ENCODE measurements at places on chromosomes 11 and 22. TPM values are rescaled to one million over a fixed set of nuclear protein-coding genes. Genes with fewer than 3 reads are reported as not detected.

BAIAP2L2 gene
- polyA plus RNA-seq: not detected

POTEH gene
- polyA plus RNA-seq: not detected

APOL5 gene
- polyA plus RNA-seq: not detected

MICAL3 gene
- 1.1 TPM for polyA plus RNA-seq

ZNF215 gene
- polyA plus RNA-seq: not detected

TYR gene
- polyA plus RNA-seq: not detected

ASPHD2 gene
- polyA plus RNA-seq: 4.9 TPM

SMTNL1 gene
- not detected for polyA plus RNA-seq

MYO18B gene
- not detected for polyA plus RNA-seq

OR4C12 gene
- polyA plus RNA-seq: not detected

GRCh38 chr11:12264361-12264760 is 113.0 kb upstream of the PARVA start:
- no peak for DNase-seq

- no peak for DNase-seq
Observed at GRCh38 chr22:22487869-22488597, 20.5 kb downstream of the ZNF280B start.

- DNase-seq: peak; percentile 77
Observed at GRCh38 chr11:118295815-118296454, 8.6 kb upstream of the CD3E start.

GRCh38 chr22:36505998-36506635 is 723 bp downstream of the FOXRED2 start:
- DNase-seq: no peak

- DNase-seq: no peak
Observed at GRCh38 chr11:132977746-132978145, 554.6 kb downstream of the OPCML start.

GRCh38 chr11:124877910-124878758 is 12.9 kb downstream of the ROBO3 start:
- DNase-seq: no peak

GRCh38 chr11:15228331-15228849 is 113.7 kb downstream of the INSC start:
- no peak for DNase-seq

DNA sequence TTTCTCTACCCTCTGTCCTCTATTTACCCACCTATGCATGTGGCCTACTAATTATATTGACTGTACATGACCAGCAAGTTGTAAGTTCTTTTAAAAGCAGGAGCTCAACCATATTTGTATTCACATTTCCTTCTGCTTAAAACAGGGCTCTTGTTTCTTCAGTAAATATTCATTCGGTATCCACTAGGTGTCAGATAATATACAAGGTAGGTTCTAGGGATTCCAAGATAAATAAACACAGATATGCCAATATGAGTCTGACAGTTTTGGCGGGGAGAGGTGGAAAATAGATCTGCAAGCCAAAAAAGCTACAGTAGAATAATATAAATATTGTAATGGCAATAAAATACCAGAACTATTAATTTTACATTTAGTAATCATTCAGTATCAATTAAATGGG is 15.3 kb upstream of the RAB30 start:
- no peak for DNase-seq

GRCh38 chr11:118532091-118532490 is 1.1 kb downstream of the TMEM25 start:
- DNase-seq: no peak

DNA sequence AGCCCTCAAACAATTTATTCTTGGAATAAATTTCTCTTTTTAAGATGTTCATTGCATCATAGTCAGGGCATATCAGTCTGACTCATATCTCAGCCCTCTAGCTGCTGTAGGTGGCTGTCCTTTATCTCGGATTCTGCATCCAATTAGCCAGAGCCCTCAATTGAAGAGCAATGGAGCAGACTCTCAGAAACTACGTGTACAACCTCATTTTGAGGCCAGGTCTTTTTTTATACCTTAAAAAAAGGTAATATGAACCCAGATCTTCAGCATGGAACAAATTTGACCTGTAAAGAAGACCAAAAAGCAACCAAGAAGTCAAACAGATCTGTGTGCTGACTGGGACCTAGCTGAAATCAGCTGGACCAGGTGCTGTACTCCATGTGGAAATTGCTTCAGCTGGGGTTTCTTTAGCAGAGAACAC is 8.7 kb downstream of the OR52A5 start:
- no peak for DNase-seq

- DNase-seq: no peak
Observed at GRCh38 chr11:11122749-11123148, 230.3 kb downstream of the CSNK2A3 start.

GRCh38 chr11:43925932-43926505 is 16.4 kb upstream of the C11orf96 start:
- DNase-seq: no peak

- DNase-seq: no peak
Observed at GRCh38 chr22:26648528-26649388, 8.6 kb upstream of the MIAT start.

GRCh38 chr11:70924108-70924507 is 328.3 kb downstream of the SHANK2 start:
- DNase-seq: no peak

DNA sequence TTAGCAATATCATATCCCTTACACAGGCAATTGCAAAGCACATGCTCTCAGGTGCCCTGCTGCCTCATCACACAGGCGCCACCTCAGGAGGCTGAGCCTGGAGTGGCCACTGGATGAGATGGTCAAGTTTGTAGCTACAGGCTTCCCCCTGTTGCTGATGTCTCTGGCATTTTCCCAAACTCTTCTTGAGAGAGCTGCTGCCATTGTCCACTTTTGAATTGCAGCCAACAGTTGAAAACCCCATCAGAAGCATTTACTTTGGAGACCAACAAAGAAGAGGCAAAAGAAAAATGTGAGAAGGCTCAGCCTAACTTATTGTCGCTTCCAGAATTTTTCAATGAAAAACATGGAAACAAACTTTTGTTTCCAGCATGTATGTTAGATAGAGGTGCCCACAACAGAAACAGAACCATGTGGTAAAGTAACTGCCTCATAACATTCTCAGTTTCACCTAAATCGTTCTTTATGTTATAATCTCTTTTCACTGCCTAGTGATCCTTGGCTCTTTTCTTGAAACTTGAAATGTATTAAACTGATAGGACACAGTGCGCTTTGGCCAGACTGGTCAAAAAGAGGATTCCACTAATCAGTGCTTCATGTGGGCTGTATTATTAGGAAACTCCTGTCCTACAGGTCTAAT is 47.6 kb upstream of the OR8B8 start:
- no peak for DNase-seq

DNA sequence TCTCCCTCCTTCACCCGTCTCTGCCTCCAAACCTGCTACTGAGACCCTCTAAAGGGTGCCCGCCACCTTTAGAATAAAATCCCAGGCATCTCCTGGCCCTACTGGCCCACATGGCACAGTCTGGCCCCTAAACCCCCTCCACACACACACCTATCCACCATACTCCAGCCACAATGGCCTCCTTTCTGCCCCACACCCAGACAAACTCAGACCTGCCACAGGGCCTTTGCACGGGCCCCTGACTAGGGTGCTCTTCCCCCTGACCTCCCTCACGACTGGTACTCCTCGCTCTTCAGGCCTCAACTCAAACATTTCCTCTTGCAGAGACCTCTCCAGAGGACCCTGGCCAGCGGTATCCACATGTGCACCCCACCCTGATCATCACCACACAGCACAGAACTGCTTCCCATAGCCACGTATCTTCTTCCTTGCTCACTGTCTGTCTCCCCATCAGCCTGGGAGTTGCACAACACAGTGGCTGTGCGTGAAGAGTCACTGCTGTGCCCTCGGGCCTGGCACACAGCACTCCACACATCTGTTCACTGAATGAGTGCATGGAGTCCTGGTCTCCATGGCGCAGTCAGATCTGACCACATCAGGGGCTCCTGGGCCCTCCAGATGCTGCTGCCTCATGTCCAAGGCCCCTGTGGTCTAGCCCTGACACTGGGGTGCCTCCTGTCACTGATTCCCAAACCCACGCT is 66.2 kb upstream of the TCF20 start:
- DNase-seq: no peak

DNA sequence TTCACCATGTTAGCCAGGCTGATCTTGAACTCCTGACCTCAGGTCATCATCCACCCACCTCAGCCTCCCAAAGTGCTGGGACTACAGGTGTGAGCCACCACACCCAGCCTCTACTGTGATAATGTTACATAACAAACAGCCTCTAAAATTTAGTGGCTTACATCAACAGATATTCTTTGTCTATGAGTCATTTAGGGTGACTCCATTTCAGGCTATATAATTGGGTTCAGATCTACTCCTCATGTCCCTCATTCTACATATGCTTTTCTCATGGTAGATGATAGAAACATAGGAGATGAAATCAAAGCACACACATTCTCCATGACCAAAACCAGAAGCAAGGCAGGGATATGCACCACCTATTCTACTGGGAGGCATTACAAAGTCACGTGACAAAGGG is 72.7 kb downstream of the SIK2 start:
- DNase-seq: no peak

DNA sequence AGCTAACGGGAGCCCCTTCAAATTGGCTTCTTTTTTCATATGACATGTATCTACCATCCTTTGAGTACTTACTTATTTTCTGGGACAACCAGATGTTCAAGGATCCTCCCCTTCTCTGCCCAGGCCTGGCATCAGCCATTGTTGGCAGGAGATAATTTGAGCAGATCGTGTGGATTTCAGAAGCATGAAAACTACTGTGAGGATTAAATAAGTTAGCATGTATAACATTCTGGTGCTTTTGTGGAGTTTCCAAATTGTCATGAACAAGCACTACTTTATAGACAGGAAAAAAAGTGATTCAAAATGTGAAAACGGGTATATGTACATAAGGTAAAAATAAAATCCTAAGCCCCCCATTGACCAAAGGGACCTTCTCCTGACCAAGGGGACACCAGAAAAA is 2.1 kb upstream of the NADSYN1 start:
- no peak for DNase-seq

DNA sequence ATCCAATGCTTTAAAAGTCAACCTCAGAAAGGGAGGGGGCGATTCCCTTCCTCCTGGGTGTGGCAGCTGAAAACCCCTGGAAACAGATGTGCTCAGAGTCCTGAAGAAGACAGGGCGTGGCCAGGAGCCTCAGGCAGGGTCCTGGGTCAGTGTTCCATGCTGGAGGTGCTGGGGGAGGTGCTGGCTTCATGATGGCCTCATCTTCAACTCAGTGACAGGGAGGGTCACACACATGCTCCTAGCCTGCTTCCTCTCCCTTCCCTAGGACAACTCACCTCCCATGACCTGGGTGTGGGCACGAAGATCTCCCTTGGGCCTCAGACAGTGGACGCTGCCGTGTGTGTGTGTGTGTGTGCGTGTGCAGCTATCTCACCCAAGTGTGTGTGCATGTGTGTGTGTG is 245.6 kb upstream of the B3GAT1 start:
- no peak for DNase-seq
